Cardiac muscle cell (in vitro differentiated cells and primary cell): ENCODE measurements at places on chromosomes 3 and 15.

DNA sequence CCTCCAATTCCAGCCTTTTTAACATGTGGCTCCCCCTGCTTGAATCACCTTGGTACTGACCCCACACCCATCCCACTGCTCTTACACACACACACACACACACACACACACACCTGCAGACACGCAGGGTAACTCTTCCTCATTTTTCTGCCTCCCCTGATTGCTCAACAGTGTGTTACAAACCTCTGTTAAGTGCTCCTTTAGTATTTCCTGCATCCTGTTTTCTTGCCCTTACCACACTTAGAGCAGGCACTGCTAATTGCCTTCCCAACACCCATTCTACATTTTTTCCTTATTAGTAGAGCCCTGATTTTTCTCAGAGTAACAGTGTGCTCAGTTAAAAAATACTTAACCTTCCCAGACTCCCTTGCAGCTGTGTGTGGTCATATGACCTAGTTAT is 184.0 kb downstream of the EBLN2 start:
- no peak for DNase-seq

DNA sequence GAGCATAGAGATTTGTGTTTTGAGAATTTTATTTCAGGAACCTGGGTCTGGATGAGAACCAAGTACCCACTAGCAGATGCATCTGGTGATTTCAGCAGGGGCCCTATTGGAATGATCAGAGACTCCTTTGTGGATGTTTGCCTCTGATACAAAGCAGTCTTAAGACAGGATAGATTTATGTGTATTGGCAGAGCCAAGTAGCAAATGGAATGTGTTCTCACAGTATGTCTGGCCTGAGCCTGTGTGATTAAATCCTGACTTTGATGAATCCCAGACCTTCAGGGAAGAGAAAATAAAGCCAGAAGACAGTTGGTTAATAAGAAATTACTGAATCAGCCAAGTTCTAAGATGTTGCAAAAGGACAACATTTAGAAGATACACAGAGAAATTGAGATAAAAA is 755.5 kb upstream of the SEMA6D start:
- DNase-seq, result no peak

DNA sequence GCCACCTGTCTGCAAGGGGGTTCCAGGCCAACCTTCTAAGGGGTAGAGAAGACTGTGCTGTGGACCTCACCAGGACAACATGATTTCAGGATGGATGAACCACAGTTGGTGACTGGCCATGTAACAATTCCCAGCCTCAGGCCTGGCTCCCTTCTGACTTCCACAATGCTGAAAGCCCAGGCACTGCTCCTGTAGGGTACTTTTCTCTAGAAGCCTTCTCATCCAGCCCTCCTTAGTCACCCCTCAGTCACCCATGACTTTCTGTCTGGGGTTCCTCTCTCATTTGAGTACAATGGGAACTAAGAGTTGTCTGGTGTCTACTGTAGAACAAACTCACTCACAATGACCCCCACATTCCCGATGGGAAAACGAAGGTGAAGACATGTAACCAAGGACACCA is 8.6 kb downstream of the ALS2CL start:
- DNase-seq, result no peak

- peak; percentile 84 for DNase-seq
Measured at GRCh38 chr3:154972951-154973350, 107.2 kb upstream of the MME start.

GRCh38 chr3:123026565-123027291 is 835 bp downstream of the SEMA5B start:
- DNase-seq, result no peak

DNA sequence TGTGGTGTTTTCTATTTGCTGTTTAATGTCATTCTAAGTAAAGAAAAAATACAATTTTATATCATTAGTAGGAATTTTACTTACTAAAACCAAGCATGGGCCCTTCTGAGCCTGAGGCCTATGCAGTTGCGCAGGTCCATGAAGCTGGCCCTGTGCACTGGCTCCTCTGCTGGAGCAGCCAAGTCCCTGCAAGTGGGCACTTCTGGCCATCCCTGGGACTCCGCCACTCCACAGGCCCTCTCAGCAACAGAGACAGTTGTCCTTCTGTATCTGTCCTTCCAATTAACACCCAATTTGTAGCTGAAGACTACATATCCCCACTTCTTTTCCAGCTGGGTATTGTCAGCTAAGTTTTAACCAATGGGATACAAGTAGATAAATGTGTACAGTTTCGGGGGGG is 49.9 kb upstream of the RYK start:
- peak; percentile 53 for DNase-seq

DNA sequence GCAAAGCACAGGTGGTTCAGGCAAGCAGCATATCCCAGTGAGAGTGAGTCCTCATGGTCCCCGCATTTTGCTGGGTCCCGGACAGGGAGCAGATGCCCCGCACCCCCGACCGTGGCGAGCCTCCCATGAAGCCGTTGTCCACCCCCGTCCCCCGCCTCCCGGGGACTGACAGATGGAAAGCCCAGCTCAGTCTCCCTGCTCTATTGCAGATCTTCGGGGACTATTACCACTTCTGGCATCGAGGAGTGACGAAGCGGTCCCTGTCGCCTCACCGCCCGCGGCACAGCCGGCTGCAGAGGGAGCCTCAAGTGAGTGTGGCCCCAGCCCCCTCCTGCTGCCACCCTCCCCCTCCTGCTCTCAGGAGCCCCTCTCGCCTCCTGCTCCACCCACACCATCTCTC is 7.7 kb downstream of the FURIN start:
- no peak for DNase-seq

DNA sequence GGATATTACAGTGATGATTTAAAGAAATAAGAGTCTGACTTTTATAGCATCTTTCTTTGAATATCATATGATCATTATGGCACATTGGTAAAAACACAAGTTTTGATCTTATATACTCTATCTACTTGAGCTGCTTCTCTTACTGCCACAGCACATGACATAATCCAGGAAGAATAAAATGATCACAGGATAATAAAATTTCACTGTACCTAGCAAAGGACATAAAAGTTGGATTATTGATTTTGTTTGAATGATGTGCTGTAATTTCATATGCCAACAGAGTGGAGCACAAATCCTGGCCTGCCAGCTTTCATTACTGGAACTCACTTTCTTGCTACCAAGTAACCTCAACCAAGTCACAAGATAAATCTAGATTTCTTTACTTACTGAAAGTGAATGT is 162.1 kb upstream of the NANOGP8 start:
- DNase-seq, result no peak

- DNase-seq, result no peak
Measured at GRCh38 chr3:195727606-195728195, 6.9 kb downstream of the MUC20 start.

DNA sequence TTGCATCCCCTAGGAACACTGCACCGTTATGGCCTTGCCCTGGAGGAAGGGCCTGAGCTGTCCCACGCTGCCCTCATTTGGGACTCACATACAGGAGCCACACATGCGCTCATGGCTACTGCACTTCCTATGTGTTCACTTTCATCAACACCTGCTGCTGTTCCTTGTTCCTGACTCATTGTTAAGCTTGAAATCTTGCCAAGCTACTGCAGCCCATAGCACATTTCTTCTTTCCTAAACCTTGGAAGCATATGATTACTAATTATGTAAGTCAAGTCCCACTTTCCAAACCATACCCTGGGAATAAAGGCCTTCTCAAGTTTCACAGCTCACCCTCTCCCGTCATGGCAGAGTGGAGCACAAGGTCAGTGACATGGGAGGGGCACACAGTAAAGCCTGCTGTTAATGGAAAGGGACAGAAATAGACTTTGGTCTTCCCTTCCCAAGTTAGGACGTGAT is 307.9 kb downstream of the CLSTN2 start:
- peak; percentile 62 for DNase-seq

- DNase-seq, result no peak
Measured at GRCh38 chr3:71977525-71977924, 192.6 kb upstream of the PROK2 start.

GRCh38 chr3:154616298-154616697 is 186.3 kb upstream of the GPR149 start:
- DNase-seq, result no peak

GRCh38 chr3:139468399-139468798 is 7.9 kb downstream of the RBP2 start:
- DNase-seq, result no peak

GRCh38 chr3:72990701-72991395 is 5.8 kb upstream of the PPP4R2 start:
- DNase-seq, result no peak

GRCh38 chr3:14780927-14781507 is 37.7 kb upstream of the FGD5 start:
- peak; percentile 80 for DNase-seq

DNA sequence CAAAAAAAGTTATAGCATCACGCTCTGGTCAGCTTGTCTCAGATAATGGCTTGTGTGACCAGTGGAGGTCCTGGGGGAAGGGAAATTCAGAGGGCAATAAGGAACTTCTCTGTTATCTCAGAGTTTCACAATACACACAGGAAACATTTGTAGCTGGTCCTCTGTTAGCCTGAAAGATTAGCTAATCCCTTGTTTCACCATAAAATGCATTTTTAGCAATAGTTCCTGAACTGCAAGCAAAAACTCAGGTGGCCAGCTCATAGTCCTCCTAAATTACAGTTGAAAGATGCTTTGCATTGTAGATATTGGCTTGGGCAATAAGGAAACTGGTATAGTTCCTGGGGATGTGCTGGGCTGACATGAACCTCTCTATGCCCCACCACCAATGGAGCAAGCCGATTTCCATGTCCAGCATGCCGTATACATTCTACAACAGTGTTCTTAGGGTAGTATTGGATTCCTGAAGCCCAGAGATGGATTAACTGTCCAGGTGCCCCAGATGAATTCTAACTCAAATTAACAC is 141.5 kb upstream of the TBL1XR1 start:
- peak; percentile 91 for DNase-seq

- DNase-seq, result no peak
Measured at GRCh38 chr3:177448987-177449359, 251.7 kb upstream of the TBL1XR1 start.

GRCh38 chr15:52336529-52336928 is 40.9 kb upstream of the MYO5C start:
- DNase-seq, result no peak

DNA sequence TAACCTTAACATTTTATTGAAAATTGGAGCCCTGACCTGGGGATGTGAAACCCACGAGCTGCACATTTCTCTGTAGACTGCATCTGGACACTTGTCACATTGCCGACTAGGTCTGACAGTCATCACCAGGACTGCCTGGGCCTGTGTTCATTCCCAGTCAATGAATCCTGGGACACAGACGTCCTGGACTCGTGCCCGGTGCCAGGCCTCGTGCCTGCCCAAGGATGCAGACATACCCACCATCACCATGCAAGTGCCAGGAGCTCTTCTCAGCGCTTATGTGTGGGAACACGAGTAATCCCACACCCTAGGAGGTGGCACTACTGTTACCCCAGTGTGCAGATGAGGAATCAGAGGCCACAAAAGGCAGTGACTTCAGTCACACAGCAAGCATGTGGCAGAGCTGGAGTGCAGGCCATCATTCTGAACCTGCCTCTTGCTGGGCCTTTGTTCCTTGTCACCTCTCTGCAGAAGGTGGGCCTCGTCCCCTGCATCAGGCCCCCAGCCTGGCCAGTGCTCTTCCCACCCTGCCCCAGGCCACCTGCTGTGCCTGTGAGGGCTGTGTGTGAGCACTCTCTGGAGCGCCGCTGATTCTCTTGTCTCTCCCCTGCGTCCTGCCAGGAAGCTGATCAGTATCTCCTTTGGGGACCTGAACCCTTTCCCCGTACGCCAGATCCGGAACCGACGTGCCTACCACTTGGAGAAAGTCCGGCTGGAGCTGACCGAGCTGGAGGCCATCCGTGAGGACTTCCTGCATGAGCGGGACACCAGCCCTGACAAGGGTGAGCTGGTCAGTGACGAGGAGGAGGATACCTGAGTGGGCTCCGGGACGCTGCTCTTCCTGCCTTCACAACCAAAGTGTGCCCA is 58.5 kb downstream of the ADAMTS7 start:
- DNase-seq, result no peak
